ENCODE measurements at places on chromosomes 4 and X.

- no peak for DNase-seq
These were observed at the start of gene ZNF732 for GRCh38 chr4:304969-305680. TSS of gene ZNF732 (minus strand) at chr4:305474. CDS start at chr4:305310, 164 bp downstream.

GRCh38 chr4:184295206-184295605, 77.5 kb upstream of the ENPP6 start:
- DNase-seq, result no peak

DNA sequence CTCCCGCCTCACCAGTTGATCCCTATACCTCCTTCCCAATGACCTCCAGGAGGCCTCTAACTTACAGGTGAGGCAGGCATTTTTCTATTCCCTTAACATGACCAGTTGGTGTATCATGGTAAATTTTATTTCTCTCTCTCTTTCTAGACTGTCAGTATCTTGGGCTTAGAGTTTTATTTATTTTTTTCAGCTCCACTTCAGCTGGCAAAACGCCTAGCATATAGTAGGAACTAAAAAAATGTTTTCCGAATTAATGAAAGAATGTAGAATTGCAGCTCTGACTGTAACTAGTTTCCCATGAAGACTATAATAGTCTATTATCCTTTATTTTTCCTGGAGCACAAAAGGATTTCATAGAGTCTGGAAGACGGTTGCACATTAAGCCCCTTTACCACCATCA, 84.8 kb downstream of the PDE5A start:
- DNase-seq, result no peak

GRCh38 chr4:161554372-161554990, 609.3 kb downstream of the FSTL5 start:
- no peak for DNase-seq

- DNase-seq, result no peak
These were observed 303.5 kb upstream of the HS3ST1 start for GRCh38 chr4:11732155-11732554.

- no peak for DNase-seq
These were observed 215.9 kb upstream of the AADAT start for GRCh38 chr4:170305627-170306026.

GRCh38 chr4:47566566-47566965, 81.5 kb downstream of the ATP10D start:
- no peak for DNase-seq

DNA sequence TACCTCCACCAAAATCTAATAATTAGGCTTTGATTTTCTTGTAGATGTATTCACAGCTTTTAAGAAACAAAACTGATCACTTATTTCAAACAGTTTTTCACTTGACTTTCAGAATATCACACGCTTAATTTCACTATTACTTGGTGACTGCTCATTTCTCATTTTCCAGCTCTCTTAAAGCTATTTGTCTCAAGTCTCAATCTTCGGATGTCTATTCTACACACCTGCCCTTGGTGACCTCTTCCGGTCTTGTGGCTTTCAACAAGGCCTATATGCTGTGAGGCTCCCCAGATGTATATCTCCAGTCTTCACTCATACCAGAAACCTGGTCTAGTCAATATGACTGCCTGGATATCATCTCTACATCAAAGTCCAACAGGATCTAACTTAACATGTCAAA, 34.9 kb upstream of the ANXA10 start:
- no peak for DNase-seq

DNA sequence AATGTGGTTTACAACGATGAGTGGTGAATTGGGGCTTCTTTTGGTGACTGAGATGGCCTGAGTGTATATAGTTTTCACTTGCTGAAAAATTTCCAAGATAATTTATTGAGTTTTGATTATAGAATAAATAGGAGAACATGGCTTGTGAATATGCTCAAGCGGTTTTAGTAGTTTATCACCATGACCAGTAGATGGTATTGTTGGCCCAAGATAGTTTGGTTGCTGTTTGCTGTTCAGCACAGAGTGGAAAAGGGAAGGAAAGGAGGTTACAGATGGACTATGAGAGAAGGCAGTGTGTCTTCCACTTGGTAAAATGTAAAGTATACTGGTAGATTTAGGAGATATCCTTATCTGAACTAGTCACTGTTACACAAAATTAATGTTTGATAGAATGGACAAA, 55.8 kb upstream of the POU4F2 start:
- no peak for DNase-seq

DNA sequence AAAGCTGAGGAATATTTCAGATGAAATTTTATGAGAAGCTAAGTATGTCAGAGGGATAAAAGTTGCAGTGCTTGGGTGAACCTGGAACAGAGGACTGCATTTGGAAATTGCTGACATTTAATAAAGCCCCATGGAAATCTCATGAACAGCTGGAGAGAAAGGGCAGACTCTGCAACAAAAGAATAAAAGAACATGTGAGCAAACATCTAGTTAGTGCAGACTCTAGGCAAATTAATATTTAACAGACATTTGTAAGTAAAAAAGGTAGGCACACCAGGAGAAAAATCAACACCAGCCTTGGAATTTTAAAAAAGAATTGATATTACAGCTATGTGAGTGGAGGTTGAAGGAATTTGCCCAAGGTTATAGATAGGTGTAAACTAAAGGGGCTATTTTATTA, 114.6 kb upstream of the PUDP start:
- no peak for DNase-seq

GRCh38 chr4:14566518-14566917, 435.8 kb upstream of the CPEB2 start:
- no peak for DNase-seq

GRCh38 chrX:72002875-72003274, 92.2 kb downstream of the NHSL2 start:
- DNase-seq, result no peak

GRCh38 chr4:10670321-10670720, 14.2 kb downstream of the CLNK start:
- DNase-seq, result no peak

DNA sequence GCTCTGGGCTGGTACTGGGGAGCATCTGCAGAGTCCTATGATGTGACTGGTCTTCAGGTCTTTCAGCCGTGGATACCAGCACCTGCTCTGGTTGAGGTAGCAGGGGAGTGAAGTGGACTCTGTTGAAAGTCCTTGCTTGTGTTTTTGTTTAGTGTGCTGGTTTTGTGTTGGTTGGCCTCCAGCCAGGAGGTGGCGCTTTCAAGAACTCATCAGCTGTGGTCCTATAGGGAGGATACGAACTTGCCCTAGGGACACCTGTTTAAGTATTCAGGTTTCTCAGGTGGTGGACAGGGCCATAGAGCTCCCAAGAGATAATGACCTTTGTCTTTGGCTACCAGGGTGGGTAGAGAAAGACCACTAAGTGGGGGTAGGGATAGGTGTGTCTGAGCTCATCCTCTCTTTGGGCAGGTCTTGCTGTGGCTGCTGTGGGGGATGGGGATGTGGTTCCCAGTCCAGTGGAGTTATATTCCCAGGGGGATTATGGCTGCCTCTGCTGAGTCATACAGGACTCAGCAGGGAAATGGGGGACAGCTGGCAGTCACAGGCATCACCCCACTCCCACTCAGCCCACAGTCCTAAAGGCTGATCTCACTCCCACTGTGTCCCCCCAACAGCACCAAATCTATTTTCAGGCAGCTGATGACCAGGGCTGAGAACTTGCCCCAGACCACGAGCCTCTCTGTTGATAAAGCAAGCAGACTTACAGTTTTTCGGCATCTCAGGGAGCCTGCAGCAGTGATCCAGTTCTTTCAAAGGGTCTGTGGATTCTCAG, 24.1 kb downstream of the MSMO1 start:
- DNase-seq, result no peak

DNA sequence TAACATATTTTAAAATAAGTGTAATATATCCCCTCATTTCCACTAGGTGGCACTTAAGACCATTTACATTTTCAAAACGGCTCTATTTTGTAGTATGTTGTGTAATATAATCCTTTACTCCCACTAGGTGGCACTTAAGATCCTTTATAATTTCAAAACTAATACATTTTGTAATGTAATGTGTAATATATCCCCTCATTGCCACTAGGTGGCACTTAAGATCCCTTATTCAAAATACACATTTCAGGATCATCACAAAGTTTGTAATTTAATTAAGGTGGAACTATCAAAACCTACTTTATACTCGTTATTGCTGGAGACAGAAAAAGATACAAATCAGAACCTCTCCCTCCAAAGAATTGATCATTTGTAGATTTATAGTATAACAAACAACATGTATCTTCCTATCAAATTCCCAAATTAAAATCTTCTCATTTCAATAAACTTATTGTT, 132.5 kb downstream of the ARHGAP6 start:
- DNase-seq, result no peak

- no peak for DNase-seq
These were observed 10.0 kb upstream of the PLK4 start for GRCh38 chr4:127870688-127871087.

DNA sequence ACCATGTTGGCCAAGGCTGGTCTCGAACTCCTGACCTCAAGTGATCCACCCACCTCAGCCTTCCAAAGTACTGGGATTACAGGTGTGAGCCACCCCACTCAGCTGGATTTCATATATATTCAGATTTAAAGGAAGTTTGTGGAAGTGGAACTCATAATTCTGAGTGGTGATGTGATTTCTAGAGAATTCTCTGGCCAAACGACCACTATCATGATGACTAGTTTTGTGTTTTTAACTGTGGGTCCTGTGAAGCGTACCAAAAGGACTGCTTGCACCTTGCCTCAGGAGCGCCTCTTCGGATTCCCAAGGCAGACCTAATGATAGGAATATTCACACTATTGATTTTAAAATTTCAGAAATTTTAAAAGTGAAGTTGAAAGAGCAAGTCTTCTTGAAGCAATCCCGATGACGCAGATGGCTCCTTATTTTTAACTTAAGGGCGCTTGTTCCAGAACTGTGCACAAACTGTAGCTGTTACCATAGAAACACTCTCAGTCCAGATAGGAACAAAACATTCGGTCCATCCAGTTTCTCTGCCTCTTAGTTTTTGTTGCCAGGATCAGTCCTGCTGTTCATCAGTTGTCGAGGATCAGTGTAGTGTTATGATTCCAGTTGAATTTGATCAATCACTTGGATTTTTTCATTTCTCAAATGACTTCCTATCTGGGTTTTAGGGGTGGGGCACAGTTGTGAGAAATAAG, 51.7 kb upstream of the CLCN4 start:
- DNase-seq, result no peak

GRCh38 chrX:55488006-55488592, 1.5 kb downstream of the USP51 start:
- DNase-seq, result no peak

- DNase-seq, result no peak
These were observed 123.0 kb upstream of the AP1S2 start for GRCh38 chrX:15977644-15978043.

GRCh38 chr4:127558088-127558487, 74.7 kb upstream of the INTU start:
- no peak for DNase-seq

DNA sequence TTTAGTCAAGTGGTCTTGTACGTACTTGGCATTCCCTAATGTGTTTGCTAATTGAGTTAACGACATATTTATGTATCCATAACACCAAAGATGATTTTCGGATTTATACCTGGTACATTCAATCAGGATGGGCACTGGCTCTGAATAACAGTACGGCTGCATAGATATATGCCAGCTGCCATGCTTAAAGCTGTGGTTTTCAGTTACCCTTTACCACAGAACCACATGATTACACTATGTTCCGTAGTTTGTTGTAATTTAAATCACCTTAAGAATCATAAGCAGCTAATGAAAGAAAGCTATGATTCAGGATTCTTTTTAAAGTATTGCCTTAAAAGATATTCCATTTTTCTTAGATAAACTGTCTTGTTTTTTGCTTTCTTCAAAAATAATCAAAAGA, 53.6 kb downstream of the FIP1L1 start:
- DNase-seq, result no peak

DNA sequence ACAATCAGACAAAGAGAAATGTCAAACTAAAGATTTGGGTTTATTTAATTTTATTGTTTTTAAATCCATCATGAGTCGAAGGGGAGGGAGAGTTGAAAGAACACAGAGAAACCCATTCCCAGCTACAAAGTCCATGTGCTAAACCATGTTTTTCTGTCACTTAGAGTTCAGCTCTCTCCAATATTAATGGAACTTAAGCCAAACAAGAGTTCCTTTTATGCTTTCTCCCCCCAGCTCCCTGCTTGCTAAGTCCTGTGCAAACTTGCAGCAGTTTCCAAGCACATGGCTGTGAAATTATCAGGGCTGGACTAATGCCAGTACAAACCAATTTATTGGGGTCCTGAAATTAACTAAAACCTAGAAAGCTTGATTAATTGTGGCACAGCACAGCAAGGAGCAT, 9.7 kb upstream of the CHRDL1 start:
- DNase-seq, result no peak

GRCh38 chr4:39522068-39522467, 5.2 kb downstream of the UGDH start:
- no peak for DNase-seq

GRCh38 chr4:47531241-47531953, 46.3 kb downstream of the ATP10D start:
- DNase-seq, result no peak

- DNase-seq, result no peak
These were observed 619 bp upstream of the PDK3 start for GRCh38 chrX:24464498-24464835.

- DNase-seq, result no peak
These were observed 111.2 kb upstream of the RAPGEF2 start for GRCh38 chr4:158991534-158992155.

DNA sequence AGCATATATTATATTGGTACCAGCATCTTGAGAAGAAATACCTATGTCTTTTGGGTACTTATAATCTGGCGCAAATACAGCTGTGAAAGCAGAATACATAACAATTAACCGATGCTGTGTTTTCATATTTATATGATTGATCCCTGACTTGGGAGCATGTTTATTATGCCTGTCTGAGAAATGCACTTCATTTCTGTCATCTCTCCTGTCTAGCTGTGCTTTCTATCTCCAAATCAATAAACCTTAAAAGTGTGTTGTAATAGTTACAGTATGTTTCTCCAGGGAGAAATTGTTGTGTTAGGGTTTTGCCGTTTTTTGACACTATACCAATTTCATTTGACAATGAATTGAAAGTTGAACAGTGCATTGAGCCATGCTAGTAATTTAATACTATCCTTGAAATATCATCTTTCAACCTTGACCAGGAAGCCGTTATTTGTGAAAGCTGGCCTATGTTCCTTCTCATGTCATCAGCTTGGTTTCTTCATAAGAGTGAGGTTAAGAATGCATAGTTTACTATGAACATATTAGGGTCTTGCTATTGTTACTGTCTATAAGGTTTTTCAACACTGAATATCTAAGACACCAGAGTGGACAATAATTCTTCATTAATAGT, 206.2 kb upstream of the PCDH18 start:
- DNase-seq, result no peak

DNA sequence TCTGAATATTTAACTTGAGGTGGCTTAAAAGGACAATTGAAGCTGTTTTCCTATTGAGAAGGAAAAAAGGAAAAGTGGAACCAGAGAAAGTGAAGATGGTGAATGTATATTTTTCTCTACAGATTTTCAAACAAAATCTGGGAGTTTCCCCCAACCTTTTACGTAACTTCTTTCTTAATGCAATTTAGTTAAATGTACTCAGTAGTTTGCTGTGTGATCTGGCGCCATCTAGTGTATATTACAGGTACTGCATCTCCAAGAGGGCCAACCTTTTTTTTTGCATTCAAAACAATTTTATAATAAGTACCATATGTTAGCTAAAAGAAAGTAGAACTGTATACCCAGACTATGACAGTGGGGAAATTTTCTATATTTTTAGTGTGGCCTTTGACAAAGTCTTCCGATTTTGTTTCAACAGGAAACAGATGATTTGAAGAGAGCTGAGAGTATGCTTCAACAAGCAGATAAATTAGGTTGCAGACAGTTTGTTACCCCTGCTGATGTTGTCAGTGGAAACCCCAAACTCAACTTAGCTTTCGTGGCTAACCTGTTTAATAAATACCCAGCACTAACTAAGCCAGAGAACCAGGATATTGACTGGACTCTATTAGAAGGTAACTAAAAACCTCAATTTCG, 82.0 kb downstream of the PLS3 start:
- DNase-seq, result no peak

All from stimulated activated CD8-positive, alpha-beta memory T cell treated with anti-CD3 and anti-CD28 coated beads, Interleukin-15, amount 100 ng/mL, for 24 hours (primary cell).